Smooth muscle cell of bladder (primary cell): ENCODE measurements at places on chromosomes 6 and 20. TPM values are rescaled to one million over a fixed set of nuclear protein-coding genes. Genes with fewer than 3 reads are reported as not detected.

SLC24A3 gene
- total RNA-seq: 1.6 and 2.4 TPM in 2 replicates

ULBP3 gene
- 3.4 and 12.1 TPM in 2 replicates for total RNA-seq

HAO1 gene
- total RNA-seq: not detected in 2 replicates

BACH2 gene
- total RNA-seq: 0.09 and 0.14 TPM in 2 replicates

TRIM40 gene
- total RNA-seq: not detected in 2 replicates

CMTR1 gene
- 35.4 and 38.6 TPM in 2 replicates for total RNA-seq

NHLRC1 gene
- total RNA-seq: 1.3 and 1.8 TPM in 2 replicates

NKAIN4 gene
- total RNA-seq: 0.18 TPM in 1 of 2 replicates, not detected in the other

C20orf202 gene
- not detected in 2 replicates for total RNA-seq

OPN5 gene
- not detected in 2 replicates for total RNA-seq

DEFB124 gene
- total RNA-seq: not detected in 2 replicates

GDAP1L1 gene
- total RNA-seq: under 0.01 and 0.09 TPM in 2 replicates
